Right renal pelvis (tissue), 4 donors: ENCODE measurements at places on chromosomes 11 and 22. TPM values are rescaled to one million over a fixed set of nuclear protein-coding genes. Genes with fewer than 3 reads are reported as not detected.

The SPTBN2 gene
- polyA plus RNA-seq, result 48.0 TPM

The CENATAC gene
- polyA plus RNA-seq, result 18.6 TPM

The NUP160 gene
- 69.0 TPM for polyA plus RNA-seq

The FOXRED2 gene
- 25.7 TPM for polyA plus RNA-seq

The PIWIL4 gene
- polyA plus RNA-seq, result 4.2 TPM

The TRPM5 gene
- 2.0 TPM for polyA plus RNA-seq

The SLCO2B1 gene
- polyA plus RNA-seq, result 6.6 TPM

The IL17REL gene
- polyA plus RNA-seq, result not detected

The SMC1B gene
- 0.21 TPM for polyA plus RNA-seq

The TIGD3 gene
- polyA plus RNA-seq, result 0.80 TPM

The WBP2NL gene
- 3.3 TPM for polyA plus RNA-seq

DNA sequence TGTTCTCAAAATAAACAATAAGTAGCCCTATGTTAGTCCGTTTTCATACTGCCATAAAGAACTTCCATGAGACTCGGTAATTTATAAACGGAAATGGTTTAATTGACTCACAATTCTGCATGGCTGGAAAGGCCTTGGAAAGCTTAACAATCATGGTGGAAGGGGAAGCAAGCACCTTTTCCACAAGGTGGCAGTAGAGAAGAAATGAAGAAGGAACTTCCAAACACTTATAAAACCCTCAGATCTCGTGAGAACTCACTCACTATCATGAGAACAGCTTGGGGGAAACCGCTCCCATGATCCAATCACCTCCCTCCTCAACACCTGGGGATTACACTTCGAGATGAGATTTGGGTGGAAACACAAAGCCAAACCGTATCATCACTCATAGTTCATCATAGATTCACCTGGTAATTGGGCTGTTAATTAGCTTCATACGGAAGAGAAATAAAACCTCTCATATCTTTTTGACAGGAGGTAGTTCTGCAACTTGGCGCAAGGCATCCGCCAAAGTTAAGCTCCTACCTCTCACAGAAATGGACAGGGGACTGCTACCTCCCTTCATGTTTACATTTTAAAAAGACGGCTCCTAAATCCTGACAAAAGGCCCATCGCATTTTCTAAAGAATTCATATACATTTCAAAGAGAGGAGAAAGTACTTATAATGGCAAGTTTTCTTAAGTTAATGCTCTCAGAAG, 49.0 kb downstream of the MUC15 start:
- no peak for DNase-seq

GRCh38 chr22:45752036-45752435, 80.4 kb downstream of the ATXN10 start:
- no peak for DNase-seq

GRCh38 chr11:115391598-115391997, 112.6 kb downstream of the CADM1 start:
- DNase-seq, result no peak

DNA sequence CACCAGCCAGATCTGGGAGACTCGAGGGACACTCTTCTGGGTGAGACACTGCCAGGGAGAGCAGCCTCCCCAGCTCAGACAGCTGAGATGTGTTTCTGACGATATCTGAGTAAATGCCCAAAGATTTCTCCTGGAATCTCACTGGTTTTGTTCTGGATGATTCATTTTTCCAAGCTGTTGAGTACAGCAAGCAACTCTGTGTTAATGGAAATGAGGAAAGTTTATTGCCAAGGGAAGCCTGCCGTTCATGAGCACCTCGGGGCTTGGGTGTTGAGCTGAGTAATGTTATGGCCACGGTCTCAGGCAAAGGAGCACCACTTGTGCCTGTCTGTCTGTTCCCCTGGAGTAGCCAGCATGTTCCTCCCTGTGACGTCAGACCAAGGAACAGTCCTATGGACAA, 1132.4 kb downstream of the BRD1 start:
- no peak for DNase-seq

DNA sequence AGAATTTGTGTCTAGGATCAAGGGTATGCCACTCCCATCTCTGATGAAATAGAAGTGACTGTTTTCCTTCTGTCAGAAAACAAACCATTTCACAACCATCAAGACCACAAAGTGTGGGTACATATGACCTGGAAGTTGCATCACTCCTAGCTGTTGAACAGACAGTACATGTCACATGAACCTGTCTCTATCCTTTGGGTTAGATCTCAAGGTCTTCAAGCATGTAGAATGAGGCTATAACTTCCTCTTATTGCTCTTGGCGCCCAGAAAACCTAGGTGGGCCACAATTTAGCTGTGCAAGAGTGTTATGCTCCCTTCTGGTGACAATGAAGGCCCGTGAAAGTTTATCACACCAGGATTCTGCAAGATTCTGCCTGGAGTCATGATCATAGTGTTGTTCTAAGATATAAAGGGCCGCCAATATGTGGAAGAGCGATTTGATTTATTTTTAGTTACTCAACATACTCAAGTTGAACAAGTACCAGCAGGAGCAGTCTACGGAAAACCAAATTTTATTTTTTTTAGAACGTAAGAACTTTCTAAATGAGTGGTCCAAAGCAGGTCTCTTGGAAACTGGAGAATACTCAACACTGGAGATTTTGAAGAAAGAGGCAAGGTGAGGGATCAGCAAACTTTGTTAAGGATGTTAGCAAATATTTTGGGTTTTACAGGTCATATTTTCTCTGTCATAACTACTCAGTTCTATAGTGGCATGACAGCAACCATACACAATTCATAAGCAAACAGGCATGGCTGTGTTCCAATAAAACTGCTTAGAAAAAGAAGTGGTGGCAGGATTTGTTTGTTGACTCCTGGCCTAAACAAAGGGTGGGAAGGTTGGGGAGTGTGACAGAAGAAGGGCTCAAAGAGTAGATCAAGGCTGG, 101.8 kb downstream of the USP35 start:
- DNase-seq, result no peak

GRCh38 chr11:11068113-11068512, 210.3 kb upstream of the ZBED5 start:
- no peak for DNase-seq

DNA sequence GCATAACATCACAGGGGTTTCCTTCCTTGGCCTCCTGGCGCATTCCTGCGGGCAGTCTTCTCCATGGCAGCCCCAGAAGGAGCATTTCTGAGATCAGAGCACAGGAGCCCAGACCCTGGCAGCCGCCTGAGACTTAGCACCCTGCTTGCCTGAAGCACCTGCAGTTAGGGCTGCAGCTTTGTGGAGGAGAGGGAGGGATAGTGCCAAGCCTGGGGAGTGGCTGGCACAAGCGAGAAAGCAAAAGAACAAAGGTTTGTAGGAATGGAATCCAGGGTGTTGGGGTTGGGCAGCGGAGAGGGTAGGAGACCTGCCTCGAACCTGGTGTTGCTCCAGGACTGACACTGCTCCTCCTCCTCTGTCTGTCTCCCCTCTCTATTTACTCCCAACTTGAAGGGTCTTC, 66.9 kb downstream of the SCN3B start:
- DNase-seq, result no peak

GRCh38 chr11:106395716-106396349, 318.4 kb downstream of the AASDHPPT start:
- DNase-seq, result no peak

- DNase-seq, result no peak
Observed at GRCh38 chr11:73439002-73439843, 63.0 kb downstream of the RELT start.

DNA sequence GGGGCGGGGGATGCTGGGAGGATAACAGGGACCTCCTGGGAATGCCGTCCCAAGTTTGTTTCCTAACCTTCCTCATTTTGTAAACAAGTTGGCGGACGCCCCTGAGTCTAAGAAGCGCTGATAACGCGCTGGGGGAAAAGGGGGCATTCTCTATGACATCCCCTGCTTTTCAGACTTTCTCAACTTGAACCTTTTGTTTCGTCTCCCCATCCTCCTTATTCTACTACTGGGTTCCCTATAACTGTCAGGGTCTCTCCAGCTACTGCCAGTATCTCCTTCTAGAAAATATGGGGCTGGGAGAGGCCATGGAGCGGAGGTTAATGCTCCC, 654 bp downstream of the TMEM86A start:
- no peak for DNase-seq

DNA sequence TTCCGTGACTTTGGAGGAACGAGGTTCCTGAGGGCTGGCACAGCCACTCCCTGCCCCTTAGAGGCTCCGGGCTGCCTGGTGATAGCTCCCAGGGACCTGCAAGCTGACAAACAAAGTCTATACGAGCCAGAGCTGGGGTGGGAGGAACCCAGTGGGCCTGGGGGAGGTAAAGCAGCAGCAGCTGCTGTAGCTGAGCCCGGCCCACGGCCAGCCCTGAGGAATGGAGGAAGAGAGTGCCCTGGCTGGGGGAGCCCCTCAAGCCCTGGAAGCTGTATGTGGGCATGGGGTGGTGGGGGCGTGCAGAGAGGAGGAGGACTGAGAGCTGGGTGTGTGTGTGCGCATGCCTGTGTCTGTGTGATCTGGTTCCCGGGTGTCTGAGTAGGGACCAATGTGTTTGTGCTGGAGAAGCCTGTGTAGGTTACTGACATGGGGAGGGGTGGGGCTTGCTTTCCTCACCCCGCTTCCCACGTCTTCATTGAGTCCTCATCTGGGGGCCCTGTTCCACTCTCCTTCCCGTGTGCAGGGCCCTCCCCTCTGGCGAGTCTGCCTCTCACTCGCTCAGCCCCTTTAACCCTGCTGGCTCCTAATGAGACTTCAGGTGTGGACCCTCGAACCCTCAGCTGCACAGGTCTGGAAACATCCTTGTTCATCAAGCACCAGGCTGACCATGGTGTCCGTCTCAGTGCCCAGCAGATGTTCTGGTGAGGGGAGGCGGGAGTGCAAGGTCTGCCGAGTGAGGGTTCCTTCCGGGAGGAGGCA, 10.8 kb downstream of the ST3GAL4 start:
- no peak for DNase-seq

DNA sequence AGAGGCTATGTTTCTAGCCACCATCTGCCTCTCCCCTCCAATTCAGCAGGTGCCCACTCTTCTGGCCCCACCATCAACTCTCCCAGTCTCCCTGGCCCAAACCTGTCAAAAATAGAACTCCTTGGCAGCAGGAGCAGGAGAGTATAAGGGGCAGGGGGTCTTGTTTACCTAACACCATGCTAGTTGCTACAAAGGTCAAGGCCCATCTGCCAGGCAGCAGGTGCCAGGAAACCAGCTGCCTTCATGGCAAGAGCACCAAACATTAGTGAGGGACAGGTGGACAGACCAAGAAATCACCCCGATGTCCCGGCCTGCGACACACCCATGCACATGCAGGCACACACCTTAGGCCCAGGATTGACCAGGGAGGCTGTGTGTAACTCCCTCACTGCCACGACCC, 387.9 kb downstream of the BUD13 start:
- no peak for DNase-seq

DNA sequence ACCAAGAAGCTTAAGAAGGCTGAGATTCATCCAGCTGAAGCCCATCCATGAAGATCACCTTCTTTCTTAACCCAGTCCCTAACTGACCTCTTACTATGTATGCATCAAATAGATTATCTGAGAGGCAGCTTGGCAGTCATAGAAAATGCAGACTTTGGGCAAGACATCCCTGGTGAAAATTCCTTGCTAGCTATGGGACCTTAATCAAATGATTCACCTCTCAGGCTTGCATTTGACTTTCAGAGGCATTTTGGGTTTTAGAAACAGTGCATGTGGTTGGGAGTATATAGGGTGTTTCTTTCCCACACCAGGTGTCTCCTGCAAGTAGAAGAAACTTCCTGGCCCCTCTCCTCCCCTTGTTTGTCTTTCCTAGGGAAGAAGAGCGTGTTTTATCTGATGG, 188.5 kb upstream of the ISX start:
- DNase-seq, result no peak

GRCh38 chr11:126548581-126549550, 193.4 kb downstream of the ST3GAL4 start:
- DNase-seq, result no peak

DNA sequence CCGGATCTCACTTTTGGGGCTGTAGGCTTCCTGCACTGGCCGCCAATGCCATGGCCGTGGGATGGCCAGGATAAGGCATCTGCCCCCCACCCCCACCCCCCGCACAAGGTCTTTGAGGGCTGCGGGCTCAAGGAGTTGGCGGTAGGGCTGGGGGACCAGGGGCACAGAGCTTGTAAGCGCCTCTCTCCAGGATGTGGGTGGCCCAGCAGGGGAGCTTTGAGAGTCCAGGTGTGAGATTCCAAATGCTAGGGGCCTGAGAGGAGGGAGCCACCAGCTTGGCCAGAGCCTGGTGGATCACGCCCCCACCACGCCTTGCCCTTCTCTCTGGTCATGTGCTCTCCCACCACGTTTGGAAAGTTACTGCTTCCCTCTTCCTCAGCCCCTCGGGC, 5.0 kb downstream of the CD81 start:
- no peak for DNase-seq

DNA sequence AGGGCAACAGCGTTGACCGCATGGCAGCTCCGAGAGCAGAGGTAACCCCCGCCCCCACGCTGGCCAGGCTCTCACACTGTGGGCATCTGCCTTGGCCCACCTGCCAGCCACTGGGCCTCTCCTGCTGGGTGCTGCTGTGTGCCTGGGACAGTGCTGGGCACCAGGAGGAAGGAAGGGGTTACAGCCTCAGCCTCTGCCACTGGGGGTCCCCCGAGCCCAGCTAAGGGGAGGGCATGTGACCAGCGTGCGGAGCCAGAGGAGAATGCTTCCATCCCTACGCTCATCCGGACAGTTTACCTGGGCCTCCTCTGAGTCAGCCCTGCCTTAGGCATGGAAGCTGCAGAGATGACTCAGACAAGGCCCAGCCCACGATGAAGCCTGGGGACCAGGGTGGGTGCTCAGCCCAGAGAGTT, 10.9 kb downstream of the NCF4 start:
- DNase-seq, result no peak

DNA sequence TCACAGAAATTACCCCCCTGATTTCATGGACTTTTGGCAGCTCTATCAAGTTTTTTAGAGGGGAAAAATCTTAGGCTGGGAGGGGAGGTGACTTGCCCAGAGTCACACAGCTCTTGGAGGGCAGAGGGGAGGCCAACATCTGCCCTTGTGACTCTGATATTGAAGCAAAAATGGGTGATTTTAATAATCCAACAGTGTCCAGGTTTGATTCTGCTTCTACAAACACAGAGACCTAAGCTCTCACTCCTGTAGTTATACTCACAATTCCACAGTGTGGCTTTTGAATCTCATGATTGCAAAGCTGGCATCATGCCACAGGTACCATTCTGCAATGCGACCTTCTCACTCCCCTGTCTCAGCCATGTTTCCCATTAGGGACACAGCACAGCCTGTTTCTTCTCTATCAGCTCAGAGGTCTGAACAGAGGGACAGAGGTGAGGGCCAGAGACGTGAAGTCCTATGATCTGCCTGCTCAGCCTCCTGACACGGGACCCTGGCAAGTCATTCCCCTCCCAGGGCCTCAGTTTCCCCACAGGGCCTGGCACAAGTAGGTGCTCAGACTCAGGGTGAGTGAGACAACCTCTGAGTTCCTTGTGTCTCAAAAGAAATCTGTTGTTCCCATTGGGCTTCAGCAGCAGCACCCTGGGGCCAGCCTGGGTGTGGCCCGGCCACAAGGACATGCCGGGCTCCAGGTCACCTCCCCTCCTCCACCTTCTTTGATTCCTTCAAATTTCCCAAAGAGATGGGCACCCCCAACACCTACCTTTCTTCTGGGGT, 766 bp downstream of the APOL2 start:
- DNase-seq, result no peak

- DNase-seq, result no peak
Observed at GRCh38 chr22:50311606-50312351, 4.3 kb upstream of the PLXNB2 start.

- DNase-seq, result no peak
Observed at GRCh38 chr11:121670805-121671282, 218.1 kb upstream of the SORL1-AS1 start.

GRCh38 chr22:37244114-37244921, at the start of gene RAC2:
TSS of gene RAC2 (minus strand) at chr22:37244269. CDS start at chr22:37244148, 121 bp downstream.
- DNase-seq, result no peak
